ENCODE measurements at places on chromosomes 16 and 17.
A peak's percentile ranks its signal among the peaks of the same experiment; 100 is the strongest.

DNA sequence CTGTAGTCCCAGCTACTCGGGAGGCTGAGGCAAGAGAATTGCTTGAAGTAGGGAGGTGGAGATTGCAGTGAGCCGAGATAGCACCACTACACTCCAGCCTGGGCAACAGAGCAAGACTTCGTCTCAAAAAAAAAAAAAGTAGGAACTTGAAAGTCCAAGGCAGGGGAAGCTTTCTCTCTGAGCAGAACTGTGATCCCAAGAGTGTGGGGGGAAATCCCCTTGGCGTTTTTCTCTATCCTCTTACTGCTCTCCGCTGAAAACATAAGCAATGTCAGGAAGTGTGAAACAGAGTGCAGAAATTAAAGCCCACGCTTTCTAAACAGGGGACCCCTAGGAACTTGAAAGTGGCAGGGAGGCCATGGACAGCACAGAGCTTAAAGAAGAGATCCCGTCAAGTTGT is 9.8 kb upstream of the CMTM3 start:
- DNase-seq = no peak

GRCh38 chr16:89602273-89602951 is 11.0 kb upstream of the DPEP1 start:
- peak; percentile 78 for DNase-seq

- no peak for DNase-seq
Observed at GRCh38 chr17:36468903-36469635, 17.4 kb upstream of the ZNHIT3 start.

DNA sequence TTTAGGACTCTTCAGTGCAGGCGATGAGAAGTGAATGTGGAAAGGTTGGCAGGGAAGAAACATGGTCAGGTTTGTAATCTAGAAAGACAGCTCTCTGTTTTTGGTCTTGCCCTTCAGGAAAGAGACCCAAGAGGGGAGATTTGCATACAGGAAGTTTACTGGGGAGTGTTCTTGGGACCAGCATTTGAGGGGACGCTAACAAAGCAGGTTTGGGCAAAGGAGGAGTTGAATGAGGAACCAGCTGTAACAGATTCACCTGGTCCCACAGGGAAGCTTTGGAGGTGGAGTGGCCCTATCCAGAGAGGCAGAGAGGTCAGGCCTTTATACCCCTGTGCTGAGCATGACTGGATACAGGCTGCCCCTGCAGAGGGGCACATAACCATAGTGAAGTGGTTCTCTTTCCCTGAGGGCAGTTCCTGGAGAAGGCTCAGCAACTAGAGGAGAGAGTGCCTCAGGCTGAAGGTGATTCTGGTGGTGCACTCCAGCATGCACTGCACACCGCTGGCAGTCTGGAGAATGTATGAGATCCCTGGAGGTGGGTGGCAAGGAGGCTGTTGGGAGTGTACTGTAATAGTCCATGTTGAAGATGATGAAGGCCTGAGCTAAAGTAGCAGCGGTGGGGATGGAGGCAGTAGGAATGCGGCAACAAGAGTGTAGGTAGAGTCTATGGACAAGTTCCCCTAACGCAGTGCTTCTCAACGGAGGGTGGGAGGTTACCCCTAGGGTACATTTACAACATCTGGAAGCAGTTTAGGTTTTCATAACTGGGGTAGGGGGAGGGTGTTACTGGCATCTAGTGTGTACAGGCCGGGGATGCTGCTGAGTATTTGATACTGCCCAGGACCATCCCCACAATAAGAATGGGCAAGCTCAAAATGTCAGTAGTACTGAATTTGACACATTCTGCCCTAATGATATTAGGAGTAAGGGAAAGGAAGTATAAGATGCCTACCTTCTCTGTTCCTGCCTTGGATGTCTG is 37.2 kb downstream of the MAP2K6 start:
- no peak for DNase-seq

DNA sequence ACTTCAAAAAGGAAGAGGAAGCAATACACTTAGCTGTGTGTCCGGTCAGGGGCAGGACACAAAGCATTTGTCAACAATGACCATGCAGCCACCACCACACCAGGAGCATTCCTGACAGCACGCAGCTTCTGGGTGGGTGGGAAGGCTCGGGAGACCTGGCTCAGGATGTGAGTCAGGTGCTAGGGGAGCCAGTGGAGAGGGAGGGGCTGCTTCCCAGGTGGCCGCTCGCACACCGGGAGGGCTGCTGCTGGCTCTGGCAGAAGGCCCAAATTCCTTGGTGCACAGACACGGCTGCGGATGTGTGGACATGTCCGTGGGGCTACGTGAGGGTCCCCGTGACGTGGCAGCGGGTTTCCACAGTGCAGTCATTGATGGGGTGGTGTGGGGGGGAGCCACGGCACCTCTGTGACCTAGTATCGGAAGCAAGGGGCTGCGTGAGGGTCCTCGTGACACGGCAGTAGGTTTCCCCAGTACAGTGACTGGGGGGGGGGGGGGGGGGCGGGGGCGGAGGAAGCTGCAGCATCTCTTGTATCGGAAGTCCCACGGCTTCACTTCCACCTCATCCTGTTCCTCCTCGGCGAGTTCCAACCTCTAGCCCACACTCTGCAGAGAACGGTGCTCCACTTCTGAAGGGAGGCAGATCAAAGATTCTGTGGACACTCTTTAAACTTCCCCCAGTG is 112.8 kb downstream of the ZNF778 start:
- DNase-seq = no peak

DNA sequence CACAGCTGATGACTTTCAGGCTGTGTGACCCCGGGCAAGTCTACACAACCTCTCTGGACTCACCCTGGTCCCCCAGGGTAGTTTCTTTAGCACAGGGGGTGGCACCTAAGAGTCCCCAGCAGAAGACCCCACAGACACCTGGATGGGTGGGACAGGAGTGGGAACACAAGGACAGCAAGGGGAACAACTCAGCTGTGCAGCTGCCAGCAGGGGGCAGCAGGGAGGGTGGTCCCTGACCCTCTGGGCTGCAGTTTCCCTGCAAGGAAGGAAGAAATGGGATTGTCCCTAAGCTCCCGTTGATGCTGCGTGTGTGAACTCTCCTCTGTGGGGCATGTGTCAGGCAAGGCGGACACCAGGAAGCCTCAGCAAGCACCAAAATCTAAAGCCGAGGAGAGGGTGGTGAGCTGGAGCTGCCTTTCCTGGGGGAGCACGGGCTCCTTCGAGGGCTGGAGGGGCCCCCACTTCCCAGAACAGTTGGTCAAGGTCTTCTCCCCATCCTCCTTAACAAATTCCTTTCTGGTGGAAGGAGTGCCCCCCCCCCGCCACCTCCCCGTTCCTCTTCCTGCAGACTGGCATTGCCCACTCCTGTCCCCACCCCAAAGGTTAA is 24.1 kb upstream of the CDH5 start:
- peak; percentile 62 for DNase-seq

- no peak for DNase-seq
Observed at GRCh38 chr17:64683796-64684195, 21.7 kb upstream of the SMURF2 start.

DNA sequence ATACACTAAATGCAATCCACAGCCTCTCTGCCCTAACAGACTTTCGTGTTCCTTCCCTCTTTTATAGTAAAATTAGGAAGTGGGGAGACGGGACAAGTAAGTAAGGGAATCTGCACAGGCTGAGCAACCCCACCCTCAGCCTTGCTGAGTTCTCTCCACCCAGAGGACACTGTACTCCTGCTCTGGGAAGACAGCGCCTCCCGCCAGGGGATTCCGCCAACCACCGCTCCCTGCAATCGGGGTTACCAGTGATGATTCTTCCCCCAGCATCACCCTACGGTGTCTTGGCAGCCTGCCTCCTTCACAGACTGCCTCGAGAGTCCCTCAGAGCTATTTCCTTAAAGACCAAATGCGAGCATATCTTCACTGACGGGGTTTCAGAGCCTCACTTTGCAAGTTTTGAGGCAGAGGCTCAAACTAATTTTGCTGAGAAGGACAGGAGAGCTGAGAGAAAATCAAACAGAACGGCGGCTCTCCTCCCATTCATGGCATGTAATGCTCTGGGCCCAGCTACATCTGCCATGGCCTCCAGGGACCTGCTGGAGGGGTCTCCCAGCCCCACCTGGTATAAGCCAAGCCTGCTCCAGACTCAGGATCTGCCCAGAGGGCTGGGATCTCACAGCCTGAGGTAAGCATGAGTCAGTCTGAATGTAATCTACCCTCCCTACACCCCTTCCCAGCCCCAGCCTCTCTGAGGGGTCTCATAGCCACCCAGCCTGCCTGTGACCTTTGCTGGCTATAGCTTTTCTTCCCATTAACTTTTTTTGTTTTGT is 22.7 kb upstream of the ASGR2 start:
- DNase-seq = no peak

DNA sequence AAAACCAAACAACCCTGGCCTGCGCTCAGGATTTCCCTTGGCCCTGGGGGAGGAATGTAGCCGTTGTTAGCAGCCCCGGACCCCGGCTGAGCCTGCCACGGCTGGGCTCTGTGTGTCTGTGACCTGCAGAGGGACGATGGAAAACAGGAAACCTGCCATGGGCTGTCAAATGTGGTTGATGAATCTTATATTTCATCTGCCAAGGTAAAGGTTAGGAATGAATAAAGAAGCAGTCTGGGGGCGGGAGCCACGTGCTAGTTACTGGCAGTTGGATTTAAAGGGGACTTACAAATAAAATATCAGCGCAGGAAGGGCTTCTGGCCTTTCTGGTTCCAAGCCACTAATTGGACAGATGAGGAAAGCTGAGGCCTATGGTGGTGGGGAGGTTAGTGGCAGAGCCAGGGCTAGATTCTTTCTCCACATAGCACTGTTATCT is at the start of gene KRT23:
Gene KRT23 (minus strand): TSS at position 263 of the 436 bp plus-strand sequence. CDS start 1,043 bp downstream, outside the sequence.
- no peak for DNase-seq

DNA sequence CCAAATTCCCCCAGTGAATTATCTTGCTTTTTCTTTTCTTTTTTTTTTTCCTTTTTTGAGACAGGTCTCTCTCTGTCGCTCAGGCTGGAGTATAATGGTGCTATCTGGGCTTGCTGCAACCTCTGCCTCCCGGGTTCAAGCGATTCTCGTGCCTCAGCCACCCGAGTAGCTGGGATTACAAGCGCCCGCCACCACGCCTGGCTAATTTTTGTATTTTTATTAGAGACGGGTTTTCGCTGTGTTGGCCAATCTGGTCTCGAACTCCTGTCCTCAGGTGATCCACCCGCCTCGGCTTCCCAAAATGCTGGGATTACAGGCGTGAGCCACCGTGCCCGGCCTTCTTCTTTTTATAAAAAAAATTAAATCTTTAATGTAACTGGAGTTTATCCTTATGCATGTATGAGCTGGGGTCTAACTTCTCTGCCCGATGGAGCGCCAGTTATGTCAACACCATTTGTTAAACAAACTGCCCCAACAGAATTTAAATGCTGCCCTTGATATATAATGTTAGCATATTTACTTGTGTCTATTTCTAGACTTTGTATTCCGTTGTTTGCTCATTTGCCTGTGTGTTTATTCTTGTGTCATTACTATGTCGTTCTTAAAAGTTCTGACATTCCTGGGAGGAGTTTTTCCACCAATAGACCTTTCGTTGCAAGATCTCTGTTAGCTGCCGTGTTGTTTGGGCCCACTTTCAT is 535 bp upstream of the AURKB start:
- no peak for DNase-seq

DNA sequence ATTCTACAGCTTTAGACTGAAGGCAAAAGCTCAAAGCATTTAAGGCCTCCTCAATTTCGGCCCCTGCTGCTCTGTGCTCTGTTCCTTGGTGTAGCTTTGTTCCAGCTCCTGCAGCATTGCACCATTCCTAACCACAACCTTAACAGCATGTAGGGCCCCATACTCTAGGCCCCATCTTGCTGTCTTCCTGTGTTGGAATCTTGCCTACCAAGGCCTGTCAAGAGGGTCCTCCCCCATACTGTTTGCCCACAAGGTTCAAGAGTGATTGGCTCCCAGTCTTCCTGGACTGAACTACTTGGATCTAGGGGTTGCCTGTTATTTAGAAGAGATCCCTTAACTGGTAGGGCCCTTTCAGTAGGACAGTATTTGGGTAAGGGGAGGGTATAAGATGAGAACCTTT is 26.8 kb downstream of the TRPV2 start:
- no peak for DNase-seq

- peak; percentile 72 for DNase-seq
Observed at GRCh38 chr16:80803339-80804055, 901 bp downstream of the CDYL2 start.

- no peak for DNase-seq
Observed at GRCh38 chr17:34435182-34435928, 72.3 kb upstream of the CCL1 start.

GRCh38 chr16:84072014-84072413 is 29.4 kb upstream of the SLC38A8 start:
- no peak for DNase-seq

DNA sequence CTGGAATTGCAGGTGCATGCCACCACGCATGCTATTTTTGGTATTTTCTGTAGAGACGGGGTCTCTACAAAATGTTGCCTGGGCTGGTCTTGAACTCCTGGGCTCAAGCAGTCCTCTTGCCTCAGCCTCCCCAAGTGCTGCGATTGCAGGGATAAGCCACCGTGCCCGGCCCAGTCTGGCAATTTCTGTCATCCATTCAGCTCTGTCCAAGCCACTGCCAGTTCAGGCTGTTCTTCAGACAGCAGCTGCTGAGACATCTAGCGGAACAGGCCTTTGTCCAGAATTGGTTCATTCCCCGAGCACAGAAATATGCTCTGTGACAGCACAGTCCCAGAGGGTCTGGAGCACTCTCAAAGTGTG is 5.4 kb downstream of the SLC47A1 start:
- no peak for DNase-seq

GRCh38 chr17:64775701-64776570 is 113.8 kb upstream of the SMURF2 start:
- no peak for DNase-seq

- DNase-seq = no peak
Observed at GRCh38 chr17:38751808-38752307, 683 bp upstream of the PSMB3 start.

DNA sequence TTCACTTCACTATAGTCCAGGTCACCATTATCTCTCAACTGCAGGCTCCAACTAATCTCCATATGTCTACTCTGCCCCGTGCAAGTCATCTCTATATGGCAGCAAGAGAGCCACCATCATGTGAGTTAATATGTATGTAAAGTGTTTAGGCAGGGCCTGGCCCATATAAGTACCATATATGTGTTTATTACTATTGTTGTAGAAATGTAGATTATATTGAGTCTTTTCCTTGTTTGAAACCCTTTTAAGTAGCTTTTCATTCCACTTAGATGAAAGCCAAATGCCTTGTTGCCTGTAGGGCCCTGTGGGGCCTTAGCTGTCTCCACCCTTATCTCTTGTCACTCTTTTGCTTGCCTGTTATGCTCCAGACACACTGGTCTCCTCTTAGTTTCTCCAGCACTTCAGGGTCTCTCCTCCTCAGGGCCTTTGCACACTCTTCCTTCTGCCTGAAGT is 164.0 kb downstream of the PHKB start:
- DNase-seq = no peak

- peak; percentile 75 for DNase-seq
Observed at GRCh38 chr17:63961355-63962212, 11.1 kb downstream of the SCN4A start.

DNA sequence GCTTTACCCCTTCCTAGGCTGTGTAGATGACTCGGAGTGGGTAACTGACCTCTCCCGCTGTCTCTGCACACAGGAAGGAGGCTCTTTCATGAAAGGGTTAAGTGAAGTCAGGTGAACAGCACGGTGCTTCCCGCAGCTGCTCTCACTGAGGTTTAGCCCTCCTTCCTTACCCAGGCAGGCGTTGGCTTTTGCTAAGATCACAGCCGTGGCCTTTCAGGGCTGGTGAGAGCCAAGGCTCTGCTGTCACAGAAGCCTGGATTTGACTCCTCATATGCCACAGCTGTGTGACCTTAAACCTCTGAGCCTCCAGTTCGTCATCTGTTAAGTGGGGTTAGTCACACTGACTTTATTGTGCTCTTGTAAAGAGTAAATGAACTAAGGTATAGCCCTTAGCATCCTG is 90.9 kb upstream of the PLCG2 start:
- DNase-seq = no peak

All from GM13976 (cell line).